ENCODE measurements at places on chromosomes 1 and 21.

GRCh38 chr1:226002667-226003501 is 3.7 kb upstream of the SDE2 start:
- DNase-seq, result no peak

GRCh38 chr1:94298861-94299260 is 61.5 kb upstream of the ARHGAP29 start:
- no peak for DNase-seq

GRCh38 chr21:45332415-45332814 is 44.7 kb upstream of the POFUT2 start:
- DNase-seq, result no peak

GRCh38 chr1:29812408-29813135 is 576.2 kb downstream of the PTPRU start:
- no peak for DNase-seq

- no peak for DNase-seq
These were observed 29.7 kb downstream of the CHODL start for GRCh38 chr21:18274370-18274769.

- DNase-seq, result no peak
These were observed 6.9 kb downstream of the WNT9A start for GRCh38 chr1:227940791-227941241.

DNA sequence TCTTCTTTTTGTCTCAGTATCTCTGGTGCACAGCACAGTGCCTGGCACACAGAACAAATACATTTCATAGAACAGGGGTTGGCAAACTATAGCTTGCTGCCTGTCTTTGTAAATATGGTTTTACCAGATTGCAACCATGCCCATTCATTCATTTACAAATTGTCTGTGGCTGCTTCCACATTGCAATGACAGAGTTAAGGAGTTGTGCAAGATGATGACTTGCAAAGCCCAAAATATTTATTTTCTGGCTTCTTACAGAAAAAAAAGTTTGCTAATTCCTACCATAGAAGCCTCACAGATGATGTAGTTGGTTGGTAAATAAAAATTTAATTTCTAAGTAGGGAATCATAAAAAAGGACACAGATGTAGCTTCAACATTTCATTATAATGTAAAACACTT is 11.2 kb upstream of the HMGB4 start:
- DNase-seq, result no peak

- no peak for DNase-seq
These were observed 104.4 kb downstream of the PHTF1 start for GRCh38 chr1:113654883-113655282.

- no peak for DNase-seq
These were observed 1.9 kb upstream of the CFH start for GRCh38 chr1:196649990-196650389.

DNA sequence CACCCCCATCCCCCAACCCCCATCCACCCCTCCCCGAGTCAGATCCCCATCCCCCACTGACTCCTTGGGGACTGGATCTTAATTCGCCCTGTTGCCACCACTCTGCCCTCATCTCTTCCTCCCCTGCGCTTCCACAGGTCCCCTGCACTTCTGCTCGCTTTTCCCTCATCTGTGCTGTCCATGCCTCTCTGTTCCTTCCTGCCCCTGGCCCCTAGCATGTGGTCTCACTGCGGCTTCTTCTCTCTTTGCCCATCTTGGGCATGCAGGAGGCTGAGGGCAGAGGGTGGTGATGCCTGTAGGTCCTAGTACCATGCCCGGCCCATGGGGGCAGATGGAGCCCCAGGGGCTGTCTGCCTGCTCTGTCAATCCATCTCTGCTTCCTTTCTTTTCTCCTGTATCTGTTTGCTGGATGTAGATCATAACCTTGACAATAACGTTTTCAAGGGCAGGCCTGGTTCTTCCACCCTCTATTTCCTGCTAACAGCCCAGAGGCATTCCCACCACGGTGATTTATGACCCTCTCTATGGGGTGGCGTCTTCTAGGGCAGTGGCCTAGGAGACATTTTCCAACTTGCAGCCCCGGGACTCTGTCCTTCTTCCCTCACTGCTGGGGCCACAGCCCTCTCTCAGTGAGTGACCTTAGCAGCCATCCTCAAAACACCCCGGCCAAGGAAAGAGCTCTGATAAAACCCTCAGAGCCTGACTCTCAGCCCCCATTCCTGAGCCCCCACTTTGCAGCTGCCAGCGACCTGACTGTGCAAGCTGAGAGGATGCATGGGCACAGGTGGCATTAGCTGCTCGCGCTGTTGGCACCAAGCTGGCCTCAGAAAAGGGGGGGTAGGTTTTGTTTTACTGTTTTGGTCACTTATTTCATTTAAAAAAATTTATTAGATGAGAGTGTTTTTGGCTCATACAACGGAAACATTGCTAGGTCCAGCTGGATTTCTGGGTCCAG is 33.9 kb downstream of the TMEM51 start:
- no peak for DNase-seq

DNA sequence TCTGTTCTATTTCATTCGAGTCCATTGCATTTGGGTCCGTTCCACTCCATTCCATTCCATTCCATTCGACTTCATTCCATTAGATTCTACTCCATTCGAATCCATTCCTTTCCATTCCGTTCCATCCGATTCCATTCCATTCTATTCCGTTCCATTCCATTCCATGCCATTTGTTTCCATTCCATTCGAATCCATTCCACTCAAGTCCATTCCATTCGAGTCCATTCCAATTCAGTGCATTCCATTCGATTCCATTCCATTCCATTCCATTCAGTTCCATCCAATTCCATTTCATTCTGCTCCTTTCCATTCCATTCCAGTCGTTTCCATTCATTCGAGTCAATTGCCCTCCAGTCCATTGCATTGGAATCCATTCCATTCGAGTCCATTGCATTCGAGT is 2603.7 kb upstream of the TPTE start:
- no peak for DNase-seq

DNA sequence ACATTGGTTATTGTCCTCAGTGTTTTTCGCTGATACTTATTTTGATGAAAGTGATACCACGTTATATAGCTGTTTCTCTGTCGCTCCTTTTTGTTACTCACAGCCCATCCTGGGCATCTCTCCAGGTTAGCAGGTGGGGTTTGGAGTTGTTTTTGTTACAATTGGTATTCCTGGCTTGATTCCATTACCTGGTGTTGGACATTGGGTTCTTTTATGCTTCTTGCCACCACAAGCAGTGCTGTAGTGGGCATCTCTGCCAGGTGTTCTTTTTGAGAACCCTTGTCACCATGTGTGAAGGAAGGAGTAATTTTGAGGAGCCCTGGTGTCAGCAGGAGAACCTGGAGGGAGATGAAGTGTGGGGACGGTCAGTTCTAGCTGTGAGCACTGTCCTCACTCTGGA is 47.5 kb upstream of the PWP2 start:
- DNase-seq, result no peak

DNA sequence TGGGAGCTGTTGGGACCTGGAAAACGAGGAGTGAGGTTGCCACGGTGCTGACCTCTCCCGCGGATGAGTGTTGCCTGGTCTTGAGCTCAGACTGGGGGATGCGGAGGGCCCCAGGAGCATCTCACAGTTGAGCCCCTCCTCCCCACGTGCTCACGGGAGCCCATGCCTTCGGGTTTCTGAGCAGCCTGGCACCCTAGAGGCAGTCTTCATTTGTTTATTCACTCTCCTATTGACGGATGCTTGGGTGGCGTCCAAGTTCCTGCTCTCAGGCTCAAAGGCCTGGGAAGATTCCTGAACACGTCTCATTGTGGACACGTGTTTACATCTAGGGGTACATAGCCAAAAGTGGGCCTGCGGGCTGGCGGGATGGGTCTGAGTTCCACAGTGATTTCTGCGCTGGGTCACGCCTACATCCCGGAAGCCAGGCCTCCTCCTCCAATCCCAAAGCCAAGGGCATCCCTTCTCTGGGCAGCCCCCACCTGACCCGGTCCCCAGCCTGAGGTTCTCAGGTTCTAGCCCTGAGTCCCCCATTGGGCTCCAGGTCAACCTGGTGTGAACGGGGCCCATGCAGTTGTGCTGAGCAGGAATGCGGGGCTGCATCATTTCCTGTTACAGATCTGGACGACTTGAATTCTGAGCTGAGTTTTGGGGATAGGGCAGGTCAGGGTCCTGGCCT is 14.7 kb downstream of the WNT3A start:
- DNase-seq, result no peak

GRCh38 chr1:221993444-221993948 is 251.6 kb upstream of the DUSP10 start:
- DNase-seq, result peak; percentile 16

- DNase-seq, result no peak
These were observed 72.3 kb downstream of the TRIM11 start for GRCh38 chr1:228334226-228334935.

DNA sequence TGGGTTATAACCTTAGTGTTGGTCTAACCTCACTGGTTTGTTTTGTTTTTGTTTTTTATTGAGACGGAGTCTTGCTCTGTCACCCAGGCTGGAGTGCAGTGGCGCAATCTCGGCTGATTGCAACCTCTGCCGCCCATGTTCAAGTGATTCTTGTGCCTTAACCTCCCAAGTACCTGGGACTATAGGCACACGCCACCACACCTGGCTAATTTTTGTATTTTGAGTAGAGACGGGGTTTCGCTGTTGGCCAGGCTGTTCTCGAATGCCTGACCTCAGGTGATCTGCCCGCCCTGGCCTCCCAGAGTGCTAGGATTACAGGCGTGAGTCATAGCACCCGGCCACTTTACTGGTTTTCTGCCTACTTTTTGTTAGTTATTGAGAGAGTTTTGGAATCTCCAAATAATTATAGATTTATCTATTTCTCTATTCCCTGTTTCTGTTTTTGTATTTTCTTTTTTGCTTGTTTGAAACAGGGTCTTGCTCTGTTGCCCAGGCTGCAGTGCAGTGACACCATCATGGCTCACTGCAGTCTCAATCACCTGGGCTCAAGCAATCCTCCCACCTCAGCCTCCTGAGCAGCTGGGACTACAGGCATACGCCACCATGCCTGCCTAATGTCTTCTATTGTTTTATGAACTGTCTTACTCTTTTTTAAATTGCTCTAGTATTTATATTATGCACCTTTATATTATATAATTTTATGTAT is 21.4 kb downstream of the SMG7 start:
- no peak for DNase-seq

DNA sequence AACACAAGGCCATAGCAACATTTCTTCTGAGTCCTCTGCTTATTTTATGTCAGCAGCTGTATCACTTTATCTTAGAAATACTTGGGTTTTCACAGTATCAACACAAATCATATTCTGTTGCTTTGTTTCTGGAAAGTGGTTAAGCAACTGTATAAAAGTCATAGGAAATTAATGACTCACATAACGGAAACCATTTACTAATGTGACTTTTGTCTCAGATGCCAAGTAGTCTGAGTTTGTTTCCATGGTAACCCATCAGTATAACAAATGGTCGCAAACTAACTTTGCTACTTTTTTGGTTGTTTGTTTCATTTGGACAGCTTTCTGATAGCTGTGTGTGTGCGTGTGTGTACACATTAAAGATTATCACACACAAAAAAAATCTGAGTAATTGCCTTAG is 31.1 kb downstream of the EEIG2 start:
- no peak for DNase-seq

- no peak for DNase-seq
These were observed 38.0 kb upstream of the RGS5 start for GRCh38 chr1:163240705-163241104.

DNA sequence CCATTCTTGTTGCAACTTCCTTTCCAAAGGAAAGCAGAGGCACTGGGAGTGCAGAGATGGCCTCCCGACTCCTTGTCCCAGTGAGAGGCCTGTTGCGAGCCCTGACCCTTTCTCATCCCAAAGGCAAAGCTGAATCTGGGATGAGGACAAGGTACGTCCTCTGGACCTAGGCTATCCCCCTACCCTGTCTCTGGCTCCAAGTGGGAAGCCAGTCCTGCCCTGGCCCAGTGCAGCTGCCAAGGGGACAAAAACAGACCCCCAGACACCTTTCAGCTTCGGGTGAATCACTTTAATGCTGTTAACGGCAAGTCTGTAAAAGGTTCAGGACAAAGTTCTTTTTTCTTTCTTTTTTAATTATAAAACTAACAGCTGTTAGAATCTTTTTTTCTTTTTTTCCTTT is 2.5 kb downstream of the TSSK3 start:
- DNase-seq, result no peak

DNA sequence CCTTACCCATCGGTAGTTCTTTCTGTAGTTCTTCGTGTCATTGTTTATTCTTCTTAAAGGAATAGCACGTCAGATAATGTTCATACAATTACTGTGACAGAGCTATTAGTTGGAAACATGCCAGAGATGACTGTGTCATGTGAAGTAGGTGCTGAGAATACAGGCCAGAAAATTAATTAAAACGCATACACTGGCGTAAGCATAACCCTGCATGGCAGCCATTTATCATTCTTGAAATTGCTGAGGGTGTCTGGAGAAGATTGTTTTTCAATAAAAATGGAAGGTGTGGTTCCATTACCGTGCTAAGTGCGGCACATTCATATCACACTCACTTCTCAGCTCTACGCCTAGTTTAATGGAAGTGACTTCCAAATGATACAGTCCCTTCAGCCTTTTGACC is 7.8 kb downstream of the ETS2 start:
- DNase-seq, result no peak

DNA sequence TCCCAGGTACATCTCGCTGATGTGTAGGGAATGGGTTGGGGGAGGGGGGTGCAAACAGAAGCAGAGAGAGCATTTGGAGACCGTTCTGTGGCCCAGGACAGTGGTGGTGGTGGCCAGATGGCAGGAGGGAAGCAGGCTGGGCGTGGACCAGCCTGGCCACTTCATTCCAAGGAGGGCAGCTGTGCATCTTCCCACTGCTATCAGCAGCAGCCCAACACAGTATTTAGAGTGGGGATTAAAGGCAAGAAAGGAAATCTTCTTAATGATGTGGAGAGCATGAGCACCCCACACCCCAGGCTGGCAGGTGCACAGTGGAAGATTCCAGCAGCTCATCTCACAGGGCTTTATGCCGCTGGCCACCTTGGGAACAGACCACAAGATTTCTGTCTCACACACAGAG is 198.7 kb downstream of the NPHP4 start:
- no peak for DNase-seq

DNA sequence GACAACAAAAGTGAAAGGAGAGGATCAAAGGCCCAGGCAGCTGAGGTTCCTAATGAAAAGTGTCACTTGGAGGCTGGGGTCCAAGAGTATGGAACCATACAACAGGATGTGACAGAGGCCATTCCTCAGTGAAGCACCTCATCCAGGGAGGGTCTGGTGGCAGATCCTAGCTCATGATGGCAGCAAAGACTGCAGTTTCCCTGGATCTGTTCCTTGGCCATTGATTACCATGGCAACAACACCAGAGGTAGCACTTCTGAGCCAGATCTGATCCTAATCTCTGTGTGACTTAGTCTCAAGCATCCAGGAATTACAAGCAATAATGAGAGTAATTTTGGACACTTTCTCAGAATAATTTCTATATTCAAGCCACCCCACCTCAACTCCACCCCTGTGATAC is 12.9 kb downstream of the FAM177B start:
- no peak for DNase-seq

- no peak for DNase-seq
These were observed 154.7 kb downstream of the PGBD5 start for GRCh38 chr1:230271300-230272035.

- DNase-seq, result no peak
These were observed 1742.1 kb downstream of the BRINP3 start for GRCh38 chr1:188735567-188735966.

DNA sequence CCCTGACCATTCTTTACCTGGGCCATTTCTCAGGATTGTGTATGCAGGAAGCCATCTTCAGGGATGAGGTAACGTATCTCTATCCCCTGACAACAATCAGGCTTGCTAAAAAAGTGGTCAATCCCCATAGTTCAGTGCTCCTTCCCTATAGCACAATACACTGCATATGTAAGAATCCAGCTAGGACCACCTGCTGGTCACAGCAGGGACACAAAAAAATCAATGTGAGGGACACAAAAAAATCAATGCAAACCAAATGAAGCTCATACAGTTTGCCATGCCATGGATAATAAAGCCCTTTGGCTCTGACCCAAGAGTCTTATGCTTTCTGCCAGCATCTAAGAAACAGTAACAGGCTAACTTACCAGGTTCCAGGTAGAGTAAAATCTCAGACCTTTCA is 16.3 kb downstream of the ACBD6 start:
- DNase-seq, result peak; percentile 20
